ENCODE measurements at places on chromosomes 6 and 20. TPM values are rescaled to one million over a fixed set of nuclear protein-coding genes. Genes with fewer than 3 reads are reported as not detected.

TMEM200A gene
- total RNA-seq: 0.65 TPM

NRSN2 gene
- 68.7 TPM for total RNA-seq

CCDC170 gene
- 0.57 TPM for total RNA-seq

SMOC2 gene
- total RNA-seq: 56.0 TPM

DNMT3B gene
- total RNA-seq: 0.83 TPM

RGS19 gene
- total RNA-seq: 17.7 TPM

HLA-DRB1 gene
- total RNA-seq: 46.3 TPM

ACSS2 gene
- 90.7 TPM for total RNA-seq

LY86 gene
- total RNA-seq: 1.2 TPM

FAM162B gene
- total RNA-seq: 8.0 TPM

SMIM8 gene
- 6.1 TPM for total RNA-seq

DNA sequence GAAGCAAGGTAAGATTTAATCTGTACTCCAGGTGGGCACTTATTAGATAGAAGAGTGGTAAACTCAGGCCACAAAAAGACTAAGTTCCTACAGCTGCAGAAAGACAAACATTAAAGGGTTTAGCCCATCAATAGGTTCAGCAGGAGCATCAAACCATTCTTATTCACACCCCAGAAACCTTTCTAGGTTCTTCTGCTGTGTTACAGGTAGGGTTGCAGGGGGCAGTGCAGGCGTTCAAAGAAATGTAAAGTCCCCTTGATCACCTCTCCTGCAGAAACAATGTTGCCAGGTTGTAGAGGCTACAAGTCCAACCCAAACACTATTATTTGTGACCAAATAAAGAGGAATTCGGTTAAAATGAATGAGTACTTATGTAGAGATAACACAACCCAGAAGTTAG is 31.8 kb downstream of the PHACTR1 start:
- DNase-seq: no peak
- H3K4me1 ChIP-seq: peaks cover 15% of the 10 kb centered on the region
- H3K36me3 ChIP-seq: no peaks in the 10 kb centered on the region
- H3K27me3 ChIP-seq: peaks cover 21% of the 10 kb centered on the region
- H3K27ac ChIP-seq: no peak overlapping the region

- no peaks in the 10 kb centered on the region for H3K36me3 ChIP-seq
- no peaks in the 10 kb centered on the region for H3K27me3 ChIP-seq
- no peak overlapping the region for H3K27ac ChIP-seq
- no peak for DNase-seq
- no peak overlapping the region for H3K4me3 ChIP-seq
Observed at GRCh38 chr20:58577139-58577806, 62.1 kb upstream of the APCDD1L start.

DNA sequence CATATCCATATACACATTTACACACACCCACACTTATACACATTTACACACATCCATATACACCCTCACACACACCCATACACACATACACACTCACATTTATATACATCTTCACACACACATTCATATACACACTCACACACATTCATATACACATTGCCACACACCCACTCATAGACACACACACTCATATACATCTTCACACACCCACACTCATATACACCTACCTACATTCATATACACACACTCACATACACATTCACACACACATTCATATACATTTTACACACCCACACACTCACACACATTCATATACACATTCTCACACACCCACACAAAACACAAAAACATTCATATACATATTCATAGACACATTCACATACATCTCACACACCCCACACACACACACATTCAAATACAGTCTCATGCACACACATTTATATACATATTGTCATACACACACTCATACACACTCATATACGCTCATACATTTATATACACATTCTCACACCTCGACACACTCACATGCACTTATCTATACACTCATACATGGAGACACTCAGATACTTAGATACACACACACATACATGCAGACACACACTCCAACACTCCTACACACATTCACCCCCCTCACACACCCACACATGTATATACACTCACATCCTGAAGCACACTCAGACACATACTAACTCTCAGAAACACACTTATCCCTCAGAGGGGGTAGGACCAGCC is 82.1 kb downstream of the MRPL14 start:
- H3K27me3 ChIP-seq: no peaks in the 10 kb centered on the region
- no peak overlapping the region for H3K4me3 ChIP-seq
- peak overlapping the region; percentile 49 for H3K27ac ChIP-seq
- peaks cover 39% of the 10 kb centered on the region for H3K4me1 ChIP-seq
- no peaks in the 10 kb centered on the region for H3K36me3 ChIP-seq
- no peak for DNase-seq

DNA sequence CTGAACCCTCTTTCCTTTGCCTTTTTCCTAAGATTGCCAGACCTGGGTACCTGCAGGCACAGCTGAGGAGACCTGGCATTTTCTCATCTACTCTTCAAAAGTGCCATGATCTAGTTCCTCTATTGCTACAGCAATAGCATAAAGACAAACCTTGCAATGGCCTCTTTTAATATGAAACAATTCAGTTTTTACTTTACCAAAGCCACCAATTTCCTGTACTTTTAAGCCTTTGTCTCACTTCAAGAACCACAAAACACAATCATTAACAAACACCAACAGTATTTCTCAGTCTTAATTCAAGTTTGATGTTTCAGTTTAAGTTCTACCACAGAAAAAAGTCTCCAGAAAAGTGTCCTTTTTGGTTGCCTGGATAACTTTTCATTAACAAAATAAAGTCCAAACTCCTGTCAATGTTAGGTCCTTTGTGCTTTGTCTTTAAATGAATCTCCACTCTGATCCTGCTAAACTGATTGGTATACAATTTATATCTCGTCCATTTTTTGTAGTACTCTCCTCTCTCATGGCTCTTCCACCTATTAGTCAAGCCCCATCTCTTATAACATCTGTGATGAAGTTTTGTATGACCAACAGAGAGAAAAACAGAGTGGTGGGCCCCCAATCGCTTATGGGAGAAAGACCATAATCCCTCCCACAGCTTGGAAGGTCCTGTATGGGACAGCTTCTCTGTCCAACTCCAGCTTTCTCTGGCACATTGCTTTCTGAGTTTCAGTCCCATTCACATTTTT is 50.5 kb upstream of the THEMIS start:
- no peaks in the 10 kb centered on the region for H3K27me3 ChIP-seq
- DNase-seq: no peak
- no peak overlapping the region for H3K27ac ChIP-seq
- no peak overlapping the region for H3K4me3 ChIP-seq

GRCh38 chr6:110233770-110234374 is 53.6 kb downstream of the CDC40 start:
- DNase-seq: no peak
- peak overlapping the region; percentile 40 for H3K27ac ChIP-seq
- peaks cover 7% of the 10 kb centered on the region for H3K4me1 ChIP-seq
- no peak overlapping the region for H3K4me3 ChIP-seq
- no peaks in the 10 kb centered on the region for H3K27me3 ChIP-seq

DNA sequence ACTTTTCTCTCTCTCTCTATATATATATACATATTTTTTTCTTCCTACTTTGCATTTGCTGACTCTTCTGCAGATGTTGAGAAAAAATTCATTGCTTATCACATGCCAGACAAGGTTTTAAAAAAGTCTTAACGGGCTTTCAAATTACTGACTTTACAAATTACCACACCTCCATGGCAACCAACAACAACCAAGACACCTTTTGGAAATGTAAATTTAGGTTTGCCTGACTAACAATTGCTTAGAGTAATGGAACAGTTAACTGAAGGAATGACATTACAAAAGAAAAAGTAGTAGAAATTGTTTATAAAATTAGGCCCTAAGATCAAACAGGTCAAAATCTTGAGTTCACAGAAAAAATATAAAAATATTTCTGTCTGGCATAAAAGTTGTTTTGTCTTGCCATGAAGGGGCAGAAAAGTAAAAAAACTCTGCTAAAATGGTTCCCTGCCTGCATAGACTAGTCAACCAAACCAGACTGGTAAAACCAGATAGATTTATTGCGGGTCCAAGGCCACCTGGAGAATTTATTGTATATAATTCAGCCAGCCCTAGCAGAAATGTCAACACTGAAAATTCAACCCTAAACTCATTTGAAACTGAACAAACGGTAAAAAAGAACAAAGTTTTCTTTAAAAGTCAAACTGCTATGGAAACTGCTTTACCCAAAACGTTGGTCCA is 92.8 kb upstream of the FRMD1 start:
- DNase-seq: no peak
- H3K36me3 ChIP-seq: no peaks in the 10 kb centered on the region
- no peaks in the 10 kb centered on the region for H3K27me3 ChIP-seq
- H3K27ac ChIP-seq: no peak overlapping the region
- H3K4me1 ChIP-seq: no peaks in the 10 kb centered on the region

- no peak overlapping the region for H3K4me3 ChIP-seq
- no peak overlapping the region for H3K27ac ChIP-seq
- H3K36me3 ChIP-seq: no peaks in the 10 kb centered on the region
- H3K4me1 ChIP-seq: peaks cover 25% of the 10 kb centered on the region
- no peak for DNase-seq
- peaks cover 52% of the 10 kb centered on the region for H3K27me3 ChIP-seq
Observed at GRCh38 chr6:36126553-36127458, 3.5 kb upstream of the MAPK13 start.

- DNase-seq: no peak
- no peak overlapping the region for H3K4me3 ChIP-seq
- no peaks in the 10 kb centered on the region for H3K4me1 ChIP-seq
- no peaks in the 10 kb centered on the region for H3K27me3 ChIP-seq
Observed at GRCh38 chr6:1153696-1154245, 158.1 kb upstream of the FOXQ1 start.

DNA sequence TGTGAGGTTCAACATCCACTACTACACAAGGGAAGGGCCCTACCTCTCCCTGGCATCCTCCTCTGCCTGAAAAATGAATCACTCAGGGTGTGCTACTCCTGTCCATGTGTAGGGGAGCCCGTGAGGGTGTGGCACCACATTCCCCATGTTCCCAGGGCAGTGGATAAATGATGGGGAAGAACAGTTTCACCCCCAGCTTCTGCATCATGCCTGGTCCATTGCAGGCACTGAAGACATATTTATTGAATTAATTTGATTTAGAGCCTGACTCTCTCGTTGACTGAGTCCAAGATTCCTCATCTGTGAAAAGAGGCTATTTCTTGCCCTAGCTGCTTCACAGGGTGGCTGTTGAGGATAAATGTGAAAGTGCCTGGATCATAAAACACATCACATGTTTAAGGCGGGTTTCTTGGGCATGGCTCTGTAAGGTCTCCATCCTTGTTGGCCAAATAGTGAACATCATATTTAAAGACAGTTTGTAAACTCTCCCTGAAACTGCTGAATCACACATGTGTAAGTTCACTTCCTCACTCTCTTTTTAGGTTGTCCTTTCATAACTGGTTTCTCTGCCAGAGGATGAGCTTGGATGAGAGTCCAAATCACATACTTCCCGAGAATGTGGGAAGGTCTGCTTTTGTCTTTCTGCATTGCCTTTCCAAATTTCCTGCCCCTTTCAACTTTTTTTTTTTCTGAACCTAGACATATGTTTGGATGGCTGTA is 79.7 kb upstream of the FYN start:
- H3K27ac ChIP-seq: no peak overlapping the region
- no peak overlapping the region for H3K4me3 ChIP-seq
- peaks cover 6% of the 10 kb centered on the region for H3K4me1 ChIP-seq

DNA sequence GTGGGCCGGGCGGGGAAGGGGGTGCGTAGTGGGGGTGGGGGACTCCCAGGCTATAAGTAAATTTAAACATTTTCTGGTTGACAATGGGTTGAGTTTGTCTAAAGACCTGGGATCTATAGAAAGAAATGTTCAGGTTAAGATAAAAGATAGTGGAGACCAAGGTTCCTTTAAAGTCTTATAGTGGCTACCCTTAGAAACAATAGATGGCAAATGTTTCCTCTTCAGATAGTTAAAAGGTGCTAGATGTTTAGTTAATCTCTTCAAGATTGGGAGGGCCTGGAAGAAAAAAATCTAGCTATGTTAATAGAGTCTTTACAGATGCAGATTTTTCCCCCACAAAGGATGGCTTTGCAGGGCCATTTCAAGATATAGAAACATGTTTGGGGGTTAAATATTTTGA is 446.4 kb upstream of the FKBP1C start:
- no peak for DNase-seq
- no peaks in the 10 kb centered on the region for H3K4me1 ChIP-seq
- no peaks in the 10 kb centered on the region for H3K36me3 ChIP-seq
- no peak overlapping the region for H3K27ac ChIP-seq

DNA sequence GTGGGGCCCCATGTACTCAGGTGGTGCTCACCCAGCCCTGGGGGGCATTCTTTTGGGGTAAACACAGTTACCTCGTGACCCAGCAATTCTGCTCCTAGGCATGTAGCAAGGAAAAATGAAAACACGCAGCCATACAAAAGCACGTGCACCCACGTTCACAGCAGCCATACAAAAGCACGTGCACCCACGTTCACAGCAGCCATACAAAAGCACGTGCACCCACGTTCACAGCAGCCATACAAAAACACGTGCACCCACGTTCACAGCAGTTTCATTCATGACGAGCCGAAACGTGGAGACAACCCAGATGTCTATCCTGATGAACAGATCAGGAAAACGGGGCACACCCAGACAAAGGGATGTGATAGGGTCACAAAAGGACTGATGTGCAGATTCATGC is 57.1 kb downstream of the YTHDF1 start:
- no peaks in the 10 kb centered on the region for H3K36me3 ChIP-seq
- no peaks in the 10 kb centered on the region for H3K4me1 ChIP-seq
- DNase-seq: no peak
- H3K4me3 ChIP-seq: no peak overlapping the region
- H3K27me3 ChIP-seq: peaks cover 96% of the 10 kb centered on the region
- H3K27ac ChIP-seq: no peak overlapping the region

DNA sequence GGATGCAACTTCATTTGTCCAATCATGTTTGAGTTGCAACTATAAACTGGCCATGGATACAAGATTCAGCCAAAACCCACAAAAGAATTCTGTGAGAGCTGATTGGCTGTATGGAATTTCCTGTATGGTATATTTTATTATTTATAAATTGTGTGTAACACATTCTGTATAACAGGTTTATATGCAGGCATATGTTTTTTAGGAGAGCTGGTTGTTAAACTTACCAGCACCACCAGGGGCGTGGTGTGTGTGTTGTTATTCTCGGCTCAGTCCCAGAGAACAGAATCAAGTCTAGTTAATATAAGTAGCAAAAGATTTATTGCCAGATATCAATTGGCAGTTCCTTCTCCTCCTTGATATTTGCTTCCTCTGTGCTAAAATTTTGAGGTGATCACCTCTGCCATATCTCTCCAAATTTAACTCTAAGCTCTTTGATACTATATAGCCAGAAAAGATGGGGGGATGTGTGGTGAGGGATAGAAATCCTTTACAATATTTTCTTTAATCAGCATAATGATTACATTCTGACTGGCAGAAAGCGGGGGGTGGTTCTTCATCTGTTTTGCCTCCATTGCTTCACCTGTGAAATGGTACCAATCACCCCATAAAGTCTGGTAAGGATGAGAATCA is 22.9 kb downstream of the CNBD2 start:
- H3K4me3 ChIP-seq: no peak overlapping the region
- H3K27me3 ChIP-seq: no peaks in the 10 kb centered on the region
- peaks cover 7% of the 10 kb centered on the region for H3K4me1 ChIP-seq
- no peak for DNase-seq
- H3K36me3 ChIP-seq: no peaks in the 10 kb centered on the region

Measured in esophagus muscularis mucosa (tissue), 4 donors.